T-helper 9 cell (primary cell): ENCODE measurements at places on chromosomes 7 and 10.

GRCh38 chr10:118799777-118800176 lies 45.0 kb upstream of the CACUL1 start:
- DNase-seq: no peak

DNA sequence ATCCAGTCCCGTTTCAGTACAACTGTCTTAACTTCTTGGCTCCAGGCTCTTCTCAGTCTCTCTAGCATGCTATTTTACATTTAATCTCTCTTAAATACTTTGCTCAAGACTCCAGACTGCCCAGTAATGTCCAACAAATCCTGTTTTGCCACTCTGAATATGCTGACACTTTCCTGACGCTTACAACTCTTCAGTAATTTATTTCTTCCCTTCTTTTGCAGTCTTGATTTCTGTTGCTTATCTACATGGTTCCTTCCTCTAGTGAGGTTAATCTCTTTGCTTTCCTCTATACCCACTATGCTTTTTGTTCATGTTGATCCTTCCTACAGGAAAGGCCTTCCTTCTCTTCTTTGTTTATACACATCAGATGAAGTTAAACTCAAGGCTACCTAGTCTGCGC lies 23.7 kb downstream of the UMAD1 start:
- DNase-seq: no peak

GRCh38 chr7:149772241-149772955 lies 990 bp downstream of the ZNF467 start:
- peak; percentile 12 for DNase-seq

DNA sequence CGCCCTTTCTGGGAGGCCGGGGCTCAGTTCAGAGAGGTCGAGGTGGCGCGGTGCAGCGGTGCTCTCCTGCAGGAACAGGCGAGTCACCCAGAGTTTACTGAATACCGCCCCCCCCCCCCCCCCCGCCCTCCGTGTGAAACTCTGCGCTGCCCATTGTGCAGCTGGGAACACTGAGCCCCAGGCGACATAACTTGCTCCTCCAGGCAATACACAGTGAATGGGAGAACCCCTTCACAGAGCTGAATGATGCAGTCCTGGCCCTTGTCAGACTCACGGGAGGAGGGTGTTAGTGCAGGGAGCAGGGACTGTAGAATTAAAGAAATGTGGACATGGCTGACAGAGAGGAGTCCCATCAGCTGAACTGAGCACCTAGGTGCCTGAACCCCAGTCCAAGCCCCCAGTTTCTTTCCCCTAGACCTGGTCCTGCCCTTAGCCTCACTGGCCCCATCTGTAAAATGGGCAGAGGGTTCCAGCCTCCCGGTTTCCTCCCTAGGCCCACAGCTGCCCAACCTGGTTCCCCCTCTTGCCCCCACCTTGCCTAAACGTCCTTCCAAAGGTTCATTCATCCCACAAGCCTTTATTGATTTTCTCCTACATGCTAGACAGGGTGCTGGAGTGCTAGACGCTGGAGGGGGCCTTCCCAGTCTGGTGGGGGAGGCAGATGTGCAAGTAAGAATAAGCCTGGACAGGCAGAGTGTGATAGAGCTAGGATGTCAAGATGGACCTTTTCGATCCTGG lies 869 bp upstream of the LOXL4 start:
- no peak for DNase-seq

GRCh38 chr7:20927976-20928375 lies 141.3 kb upstream of the SP8 start:
- DNase-seq: no peak

- DNase-seq: no peak
These were observed 53.8 kb downstream of the COL13A1 start for GRCh38 chr10:69855346-69856111.

DNA sequence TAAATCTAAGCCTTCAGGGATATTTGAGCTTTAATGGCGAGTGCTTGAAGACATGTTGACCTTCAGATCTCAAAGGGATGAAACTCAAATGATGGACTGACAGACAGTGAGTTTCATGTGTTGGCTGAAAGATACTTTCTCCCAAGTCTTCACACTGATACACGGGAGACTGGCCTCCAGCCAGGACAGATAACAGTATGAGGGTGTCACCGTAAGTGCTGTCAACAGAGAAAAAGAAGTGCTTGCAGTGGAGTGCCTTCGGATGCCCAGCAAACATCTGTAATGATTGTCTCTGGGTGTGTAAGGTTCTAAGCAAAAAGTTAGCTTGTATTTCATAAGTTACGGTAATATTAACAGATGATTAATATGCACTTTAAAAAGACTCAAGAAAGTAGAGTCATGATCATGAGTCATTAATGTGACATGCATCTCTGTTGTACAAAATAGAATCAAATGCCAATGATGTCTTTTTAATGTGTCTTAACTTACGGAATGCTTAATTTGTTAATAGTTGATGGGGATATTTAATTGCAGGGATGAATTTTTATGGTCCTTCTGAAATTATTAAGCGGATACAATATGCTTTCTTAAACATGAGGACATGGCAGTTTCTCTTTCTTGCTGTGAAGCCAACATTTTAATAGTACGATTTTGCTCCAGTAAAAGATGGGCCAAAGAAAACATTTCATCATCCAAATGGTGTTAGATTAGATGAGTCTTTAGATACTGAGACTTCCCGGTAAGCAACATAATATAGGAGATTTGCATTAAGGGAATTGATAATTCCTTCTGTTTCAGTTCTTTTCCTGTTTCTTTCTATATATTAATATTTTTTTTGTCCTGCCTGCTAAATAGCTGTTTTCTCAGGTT lies 292.5 kb downstream of the GALNT17 start:
- DNase-seq: no peak

GRCh38 chr10:131961777-131962662 lies 19.7 kb downstream of the BNIP3 start:
- DNase-seq: no peak

GRCh38 chr10:17784688-17785087 lies 24.5 kb upstream of the MRC1 start:
- DNase-seq: no peak

DNA sequence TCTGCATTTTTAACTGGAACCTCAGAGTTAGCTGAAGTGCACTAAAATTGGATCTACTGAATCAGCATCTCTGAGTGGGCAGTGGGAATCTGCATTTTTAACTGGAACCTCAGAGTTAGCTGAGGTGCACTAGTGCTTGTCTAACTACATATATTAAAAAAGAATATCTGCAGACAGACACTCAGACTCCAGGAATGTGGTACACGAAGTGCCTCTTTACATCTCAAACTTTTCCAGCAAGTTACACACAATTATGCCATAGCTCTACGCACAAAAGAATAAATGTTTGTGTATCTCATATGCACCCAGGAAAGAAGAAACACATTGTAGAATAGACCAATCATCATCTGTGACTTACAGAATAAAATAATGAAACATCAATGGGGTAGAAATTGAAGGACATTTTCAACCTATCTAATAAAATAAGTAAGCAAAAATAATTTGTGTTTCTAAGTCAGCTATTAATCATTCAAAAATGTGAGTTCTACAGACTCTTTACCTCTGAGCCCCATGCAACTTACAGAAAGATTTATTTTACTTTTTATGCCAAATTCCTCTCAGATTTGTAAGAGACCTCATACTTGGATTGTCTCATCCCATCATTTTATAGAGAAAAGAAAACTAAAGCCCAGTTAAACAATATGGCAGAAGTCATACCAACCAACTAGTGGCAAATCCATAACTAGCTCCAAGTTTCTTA lies 28.3 kb downstream of the PPP1R3A start:
- no peak for DNase-seq

DNA sequence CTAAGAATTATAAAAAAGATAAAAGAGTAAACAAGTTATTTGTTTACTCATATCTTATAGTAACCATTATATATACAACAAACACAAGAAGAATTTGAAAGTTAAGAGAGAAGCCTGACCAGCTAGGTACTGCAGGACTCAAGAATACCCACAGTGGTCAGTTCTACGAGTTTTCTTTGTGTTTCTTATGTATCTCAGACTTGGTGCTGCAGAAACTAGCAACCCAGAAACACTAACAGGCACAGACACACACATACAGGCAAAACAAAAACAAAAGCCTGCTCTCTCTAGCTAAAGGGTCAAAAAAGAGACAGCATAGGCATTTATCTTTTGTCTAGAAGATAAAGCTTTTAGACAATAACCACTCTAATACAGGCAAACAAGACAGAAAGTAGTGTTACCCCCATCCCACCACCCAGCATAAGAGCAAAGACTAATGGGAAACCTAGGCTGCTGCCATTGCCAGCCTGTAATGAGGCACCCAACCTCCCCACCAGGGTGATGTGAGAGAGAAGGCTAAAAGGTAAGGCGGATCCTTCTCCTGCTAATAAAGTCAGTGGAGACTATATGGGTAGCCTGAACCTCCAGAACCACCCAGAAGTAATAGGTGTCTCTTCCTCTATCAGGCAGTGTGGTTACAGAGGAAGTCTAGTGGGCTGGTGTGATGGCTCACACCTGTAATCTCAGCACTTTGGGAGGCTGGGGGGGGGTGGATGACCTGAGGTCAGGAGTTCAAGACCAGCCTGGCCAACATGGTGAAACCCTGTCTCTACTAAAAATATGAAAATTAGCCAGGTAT lies 113.9 kb downstream of the DNAJC1 start:
- no peak for DNase-seq

DNA sequence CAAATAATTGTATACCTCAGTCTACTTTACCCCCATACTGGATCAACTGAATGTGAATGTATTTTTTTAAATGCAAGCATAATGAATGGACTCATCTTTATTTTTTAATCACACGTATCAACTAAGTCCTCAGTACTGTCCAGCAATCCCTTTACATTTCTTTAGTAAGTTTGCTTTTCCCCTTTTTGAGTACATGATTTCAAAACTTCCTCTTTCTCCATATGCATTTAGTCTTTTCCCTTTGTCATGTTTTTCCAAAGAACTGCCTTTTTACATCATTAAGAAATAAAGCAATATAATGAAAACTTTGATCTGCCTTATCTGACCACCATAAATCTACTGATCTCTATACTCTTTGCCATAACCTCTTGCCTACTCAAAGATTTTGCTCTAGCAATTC lies 182.5 kb upstream of the AKR1E2 start:
- no peak for DNase-seq

GRCh38 chr7:128203047-128203491 lies 38.0 kb upstream of the LEP start:
- DNase-seq: no peak

DNA sequence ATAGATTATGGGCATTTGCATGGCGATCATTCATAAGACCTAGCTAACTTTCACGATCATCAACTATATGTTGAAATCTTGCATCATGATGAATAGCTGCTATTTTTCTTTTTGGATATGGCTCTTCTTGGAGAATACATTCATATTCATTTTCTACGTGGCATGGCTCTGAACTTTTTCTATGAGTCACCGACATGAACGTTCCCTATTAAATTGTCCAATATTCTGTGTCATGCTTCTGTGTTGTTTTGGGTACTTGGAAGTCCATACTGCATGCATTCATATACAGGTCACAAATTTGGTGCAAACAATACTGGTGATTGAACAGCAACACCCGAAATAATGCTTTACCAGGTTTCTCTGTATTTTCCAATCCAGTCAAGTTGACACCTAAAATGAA lies 37.9 kb upstream of the ANKRD1 start:
- no peak for DNase-seq

- DNase-seq: no peak
These were observed 59.7 kb downstream of the OR13A1 start for GRCh38 chr10:45255706-45256105.

- no peak for DNase-seq
These were observed 90.8 kb downstream of the NRF1 start for GRCh38 chr7:129702316-129702715.

DNA sequence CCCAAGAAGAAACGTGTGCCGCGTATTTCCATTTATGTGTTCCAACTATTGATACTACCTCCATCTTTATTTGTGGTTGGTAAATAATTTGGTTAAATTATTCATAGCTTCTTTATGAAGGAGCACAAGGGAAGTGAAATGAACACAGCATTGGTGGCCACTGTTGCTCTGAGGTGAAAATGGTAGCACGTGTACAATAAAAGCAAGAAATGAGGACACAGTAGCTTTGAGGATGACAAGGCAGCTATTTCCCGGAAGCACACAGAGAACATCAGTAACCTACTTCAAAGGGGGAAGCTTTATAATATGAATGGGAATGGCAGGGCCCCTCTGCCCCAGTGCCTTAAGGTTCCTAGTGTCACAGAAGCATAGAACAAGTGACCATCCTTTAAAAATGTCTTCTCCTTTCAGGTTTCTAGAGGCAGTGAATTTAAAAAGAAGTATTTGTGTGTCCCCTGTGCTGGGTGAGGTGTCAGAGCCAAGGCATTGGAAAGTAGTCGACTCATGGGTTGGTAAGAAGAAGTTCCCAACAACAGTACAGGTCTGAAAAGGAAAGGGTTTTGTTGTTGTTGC lies 78.8 kb downstream of the SGMS1 start:
- no peak for DNase-seq

GRCh38 chr7:130346177-130346905 lies 1.7 kb downstream of the CPA5 start:
- no peak for DNase-seq
